ENCODE measurements at places on chromosomes 1 and 21.
A peak's percentile ranks its signal among the peaks of the same experiment; 100 is the strongest.

GRCh38 chr1:243325305-243325890 lies 69.6 kb downstream of the SDCCAG8 start:
- DNase-seq = peak; percentile 90

GRCh38 chr1:234395297-234395696 lies 22.0 kb downstream of the COA6 start:
- no peak for DNase-seq

DNA sequence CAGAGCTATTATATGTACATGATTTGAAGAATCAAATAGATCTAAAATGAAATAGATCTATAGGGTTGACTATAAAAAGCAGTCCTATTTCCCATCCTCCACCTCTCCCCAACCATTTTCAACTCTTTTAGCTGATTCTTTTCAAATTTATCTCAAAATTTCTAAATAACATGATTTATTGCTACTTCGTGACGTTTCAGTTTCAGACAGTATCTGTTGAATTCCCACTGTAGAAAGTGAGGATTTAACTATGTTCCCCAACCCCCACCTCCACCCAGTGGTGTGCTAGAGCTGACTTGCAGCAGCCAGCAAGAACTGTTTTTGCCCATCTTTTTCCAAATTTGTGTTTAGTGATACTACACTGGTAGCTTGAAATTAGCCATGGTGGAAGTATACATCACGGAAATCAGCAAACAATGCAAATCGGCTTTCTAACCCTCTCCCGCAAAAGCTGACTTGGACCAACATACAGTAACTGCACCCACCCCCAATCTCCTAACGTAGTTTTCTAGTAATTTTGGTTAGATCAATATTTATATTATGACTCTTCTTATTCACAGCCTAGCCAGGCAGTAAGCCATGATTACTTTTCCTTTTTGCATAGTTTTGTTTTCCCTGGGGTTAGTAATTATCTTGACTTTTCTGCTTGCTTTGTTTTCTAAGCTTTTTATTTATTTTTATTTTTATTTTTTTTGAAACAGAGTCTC lies 10.9 kb downstream of the SEMA4A start:
- no peak for DNase-seq

DNA sequence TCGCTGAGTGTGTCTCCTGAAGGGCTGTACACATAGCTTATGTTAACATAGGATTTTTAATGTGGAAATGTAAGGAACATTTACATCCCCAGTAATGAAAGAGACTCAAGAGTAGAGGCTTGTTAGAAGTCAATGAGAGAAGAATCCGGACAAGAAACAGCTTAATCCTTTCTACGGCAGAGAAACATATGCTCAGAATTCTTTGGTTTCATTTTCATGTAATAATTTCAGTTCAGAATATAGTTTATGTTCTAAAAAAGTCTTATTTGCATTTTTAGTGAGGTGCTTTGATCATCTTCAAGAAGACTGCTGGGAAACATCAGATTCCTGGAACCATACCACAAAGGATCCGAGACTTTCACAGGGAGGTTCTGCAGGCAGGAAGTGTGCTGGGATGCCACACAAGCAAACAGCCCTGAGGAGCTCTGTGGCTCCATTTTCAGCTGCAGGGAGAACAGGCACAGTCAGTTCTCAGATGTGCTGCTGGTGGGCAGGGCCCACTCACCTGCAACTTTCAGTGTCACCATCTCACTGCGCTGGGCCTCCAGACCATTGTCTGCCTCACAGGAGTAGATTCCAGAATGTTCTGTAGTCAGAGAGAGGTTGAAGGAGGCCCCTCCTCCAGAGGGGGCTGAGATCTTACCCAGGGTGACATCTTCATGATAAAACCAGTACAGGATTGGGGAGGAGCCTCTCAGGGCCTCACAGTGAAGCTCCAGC lies 28.4 kb downstream of the FCRL5 start:
- no peak for DNase-seq

- DNase-seq = no peak
These were observed 1237.5 kb downstream of the MRPL39 start for GRCh38 chr21:24369746-24370145.

GRCh38 chr1:247401310-247402119 lies 14.5 kb upstream of the NLRP3 start:
- DNase-seq = no peak

GRCh38 chr21:43597052-43597451 lies 62.2 kb downstream of the HSF2BP start:
- no peak for DNase-seq

- no peak for DNase-seq
These were observed 2.8 kb downstream of the RFX5 start for GRCh38 chr1:151344291-151344690.

DNA sequence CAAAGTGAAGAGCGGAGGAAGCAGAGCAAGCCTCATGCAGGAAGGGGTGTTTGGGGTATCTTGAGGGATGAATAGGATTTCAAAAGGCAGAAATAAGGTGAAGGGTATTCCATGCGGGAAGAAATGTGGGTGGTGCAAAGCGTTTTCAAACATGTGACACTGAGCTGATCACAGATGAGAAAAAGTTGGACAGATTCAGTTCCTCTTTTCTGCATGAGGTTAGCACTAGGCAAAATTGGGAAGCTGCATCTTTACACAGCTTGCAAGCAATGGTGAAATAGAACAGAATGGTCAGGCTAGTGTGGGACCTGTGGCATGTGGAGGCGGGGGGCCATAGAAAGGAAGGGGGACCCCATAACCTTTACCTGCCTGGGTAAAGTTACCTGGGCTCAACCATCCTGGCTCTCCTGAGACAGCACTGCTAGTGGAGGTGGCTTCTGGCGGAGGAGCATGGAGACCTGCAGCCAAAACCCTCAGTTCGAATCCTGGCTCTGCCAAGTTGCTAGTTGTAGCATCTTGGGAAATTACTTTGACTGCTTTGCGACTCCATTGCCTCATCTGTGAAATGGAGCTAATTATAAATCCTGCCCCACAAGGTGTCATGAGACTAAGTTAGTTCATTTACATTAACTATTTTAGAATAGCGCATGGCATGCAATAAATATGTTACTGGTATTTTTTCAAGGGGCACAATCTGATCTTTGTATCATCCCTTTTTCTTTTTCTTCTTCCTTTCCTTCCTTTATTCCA lies 16.4 kb downstream of the KCNA10 start:
- no peak for DNase-seq

- DNase-seq = no peak
These were observed 553 bp downstream of the LEFTY1 start for GRCh38 chr1:225888289-225888897.

- DNase-seq = no peak
These were observed 2.1 kb downstream of the EVA1B start for GRCh38 chr1:36321119-36321951.

- no peak for DNase-seq
These were observed 2.4 kb downstream of the PLPPR4 start for GRCh38 chr1:99266726-99267125.

DNA sequence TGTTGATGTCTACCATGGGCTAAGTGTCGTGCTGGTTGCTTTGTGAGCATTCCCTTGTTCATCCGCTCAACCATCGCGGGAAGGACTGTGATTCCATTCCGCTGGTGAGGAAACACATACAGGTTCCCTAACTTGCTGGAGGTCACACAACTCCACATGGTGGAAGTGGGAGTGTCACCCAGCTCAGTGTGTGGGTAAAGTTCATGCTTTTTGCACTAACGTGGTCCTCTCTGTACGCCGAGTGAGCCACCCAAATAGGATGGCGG lies 4.0 kb upstream of the CLDN19 start:
- DNase-seq = no peak

- no peak for DNase-seq
These were observed 590.9 kb downstream of the AJAP1 start for GRCh38 chr1:5245348-5245747.

- DNase-seq = no peak
These were observed 156.0 kb downstream of the TGFB2 start for GRCh38 chr1:218501161-218501560.

GRCh38 chr21:33670076-33670978 lies 28.0 kb downstream of the ITSN1 start:
- no peak for DNase-seq

DNA sequence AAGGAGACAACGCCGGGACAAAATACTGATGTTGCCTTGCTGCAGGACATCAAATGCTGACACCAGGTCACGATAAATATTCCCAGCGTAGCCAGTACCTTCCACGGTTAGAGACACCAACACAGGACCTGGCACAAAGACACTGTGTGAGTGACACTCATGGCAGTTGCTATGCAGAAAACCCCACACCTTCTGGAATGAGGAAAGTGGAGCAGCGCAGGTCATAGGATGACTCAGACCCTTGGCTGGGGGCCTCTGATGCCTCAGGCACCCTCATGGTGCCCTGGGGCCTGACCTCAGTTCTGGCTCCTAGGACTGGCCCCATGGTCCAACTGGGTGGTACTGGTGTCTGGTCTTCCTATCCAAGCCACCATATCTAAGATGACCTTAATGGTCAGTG lies 7.0 kb downstream of the DCST2 start:
- DNase-seq = no peak

GRCh38 chr1:206002871-206003801 lies at the start of gene RAB7B:
Gene RAB7B (minus strand): TSS chr1:206003395. CDS start chr1:205994135, 9,260 bp downstream.
- DNase-seq = no peak

DNA sequence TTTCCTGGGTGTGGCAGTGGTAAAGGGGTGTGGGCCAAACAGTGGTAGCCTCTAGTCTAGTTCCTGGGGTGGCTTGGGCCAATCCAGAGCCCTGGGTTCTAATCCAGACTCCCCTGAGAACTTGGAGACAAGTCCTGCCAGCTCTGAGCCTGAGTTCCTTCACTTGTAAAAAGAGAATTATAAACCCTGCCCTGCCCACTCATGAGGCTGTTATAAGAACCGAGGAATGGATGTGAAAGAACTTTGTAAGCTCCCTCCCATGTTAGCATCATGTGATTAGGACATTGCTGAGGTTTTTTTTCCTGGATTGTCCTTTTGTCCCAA lies 131.0 kb downstream of the RRAGC start:
- DNase-seq = no peak

All from spinal cord (tissue), 10 donors.